ENCODE measurements at places on chromosomes 3 and 15. TPM values are rescaled to one million over a fixed set of nuclear protein-coding genes. Genes with fewer than 3 reads are reported as not detected.

The ARID3B gene
- 32.7 TPM for total RNA-seq

The PLSCR4 gene
- not detected for total RNA-seq

The CATSPER2 gene
- 6.9 TPM for total RNA-seq

The SENP7 gene
- total RNA-seq: 23.4 TPM

The CACNA1D gene
- 4.5 TPM for total RNA-seq

The RHCG gene
- total RNA-seq: not detected

The PDIA3 gene
- 372 TPM for total RNA-seq

The CLDN18 gene
- total RNA-seq: not detected

The LYZL4 gene
- not detected for total RNA-seq
